Esophagus squamous epithelium (tissue), 5 donors: ENCODE measurements at places on chromosomes 13 and 19. TPM values are rescaled to one million over a fixed set of nuclear protein-coding genes. Genes with fewer than 3 reads are reported as not detected.

GRCh38 chr19:42198676-42199439 is 18.6 kb downstream of the DEDD2 start:
- H3K36me3 ChIP-seq: peaks cover 10% of the 10 kb centered on the region
- peak overlapping the region; percentile 84 for H3K27ac ChIP-seq
- H3K4me1 ChIP-seq: peaks cover 63% of the 10 kb centered on the region
- no peak overlapping the region for H3K4me3 ChIP-seq

- no peaks in the 10 kb centered on the region for H3K27me3 ChIP-seq
- H3K4me3 ChIP-seq: no peak overlapping the region
- no peaks in the 10 kb centered on the region for H3K4me1 ChIP-seq
- H3K27ac ChIP-seq: no peak overlapping the region
These were observed 749.4 kb upstream of the SLC10A2 start for GRCh38 chr13:103815619-103816018.

DNA sequence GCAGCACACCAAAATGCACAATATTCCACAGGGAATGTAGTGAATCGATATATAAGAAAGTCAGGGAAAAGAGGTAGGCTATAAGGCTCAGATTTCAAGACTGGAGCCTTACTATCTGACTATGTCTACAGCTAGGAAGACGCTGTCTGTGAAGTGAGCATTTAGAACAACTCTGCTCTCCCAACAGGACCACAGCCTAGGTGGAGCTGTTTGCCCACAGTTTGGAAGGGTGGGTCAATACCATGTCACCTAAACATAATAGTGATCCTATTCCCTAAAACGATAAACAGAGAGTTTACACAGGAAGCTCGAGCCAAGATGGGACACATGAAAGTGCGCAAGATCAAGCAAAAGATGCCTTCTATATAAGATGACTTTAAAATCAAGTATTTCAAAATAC is 2486.0 kb upstream of the PCDH20 start:
- no peaks in the 10 kb centered on the region for H3K27me3 ChIP-seq
- no peaks in the 10 kb centered on the region for H3K36me3 ChIP-seq
- no peak overlapping the region for H3K4me3 ChIP-seq
- DNase-seq: no peak
- H3K27ac ChIP-seq: no peak overlapping the region

- peaks cover 41% of the 10 kb centered on the region for H3K36me3 ChIP-seq
- DNase-seq: no peak
- H3K4me1 ChIP-seq: peaks cover 39% of the 10 kb centered on the region
- peak overlapping the region; percentile 88 for H3K27ac ChIP-seq
- no peaks in the 10 kb centered on the region for H3K27me3 ChIP-seq
- no peak overlapping the region for H3K4me3 ChIP-seq
These were observed 6.6 kb downstream of the SPHK2 start for GRCh38 chr19:48625891-48626327.

DNA sequence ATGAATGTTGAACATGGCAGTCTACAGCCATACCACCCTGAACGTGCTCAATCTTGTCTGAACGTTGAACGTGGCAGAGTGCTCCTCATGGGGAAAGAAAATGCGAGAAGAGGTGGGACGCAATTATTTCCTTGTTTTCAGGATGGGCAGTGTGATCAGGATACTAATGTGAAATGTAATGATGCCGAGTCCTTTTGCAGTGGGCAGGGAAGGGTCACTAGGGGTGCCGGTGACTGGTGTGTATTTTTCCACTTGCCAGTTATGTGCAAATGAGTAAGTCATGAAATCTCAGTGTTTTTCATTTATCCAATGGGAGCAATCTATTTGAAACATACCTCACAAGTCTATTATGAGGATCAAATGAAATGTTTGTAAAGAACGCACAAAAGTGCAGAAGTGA is 84.8 kb downstream of the LNX2 start:
- H3K27me3 ChIP-seq: no peaks in the 10 kb centered on the region
- no peaks in the 10 kb centered on the region for H3K36me3 ChIP-seq
- no peak overlapping the region for H3K4me3 ChIP-seq

DNA sequence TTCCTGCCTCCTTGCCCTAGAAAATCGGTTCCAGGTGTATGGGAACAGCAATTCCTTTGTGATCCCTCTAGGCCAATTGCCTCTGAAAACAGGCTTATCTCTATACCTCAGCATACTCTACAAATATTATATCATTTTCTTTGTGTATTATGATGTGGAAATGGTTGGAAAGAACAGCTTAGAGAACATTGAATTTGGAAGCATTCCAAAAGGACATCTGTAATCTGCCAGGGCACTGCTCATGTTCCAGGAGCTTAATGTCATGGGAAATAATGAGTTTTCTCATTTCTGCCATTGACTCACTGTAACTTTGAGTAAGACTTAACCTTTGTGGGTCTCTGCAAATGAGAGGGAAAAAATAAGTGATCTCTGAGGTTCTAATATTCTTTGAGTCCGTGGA is 147.3 kb downstream of the UFM1 start:
- H3K4me3 ChIP-seq: no peak overlapping the region
- no peak for DNase-seq
- H3K27ac ChIP-seq: no peak overlapping the region
- no peaks in the 10 kb centered on the region for H3K36me3 ChIP-seq

DNA sequence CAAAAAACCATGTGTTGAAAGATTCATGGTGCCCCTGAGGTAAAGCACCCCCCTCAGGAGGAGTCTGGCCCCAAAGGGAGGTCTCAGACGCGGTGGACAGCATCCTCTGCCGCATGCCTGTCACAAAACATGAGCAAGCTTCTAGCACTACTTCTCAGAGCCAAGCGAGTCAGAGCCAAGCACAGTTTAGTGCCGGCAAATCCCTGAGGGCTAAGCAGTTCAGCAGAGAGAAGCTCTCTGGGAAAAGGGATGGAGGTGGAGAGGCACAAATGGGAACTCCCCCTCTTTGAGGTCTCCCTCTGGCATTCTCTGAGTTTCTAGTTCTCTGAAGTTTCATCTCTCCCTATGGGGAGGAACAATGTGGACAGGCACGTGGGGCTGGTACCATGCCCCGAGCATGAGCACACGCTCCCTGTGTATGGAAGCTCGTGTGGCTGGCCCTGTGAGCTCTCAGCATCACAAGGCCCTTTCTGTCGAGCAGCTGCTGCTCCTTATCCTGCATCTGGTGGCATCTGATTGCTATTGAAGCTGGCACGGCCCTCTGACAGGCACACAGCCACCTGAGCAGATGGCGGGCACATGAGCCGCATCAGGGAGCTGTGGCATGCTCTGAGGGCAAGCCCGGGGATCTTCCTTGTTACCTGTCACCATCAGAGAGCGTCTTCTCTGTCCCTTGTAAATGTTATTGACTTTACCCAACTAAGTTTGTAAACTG is 325.1 kb downstream of the SLC7A1 start:
- H3K4me3 ChIP-seq: no peak overlapping the region
- H3K27me3 ChIP-seq: no peaks in the 10 kb centered on the region
- H3K4me1 ChIP-seq: no peaks in the 10 kb centered on the region

DNA sequence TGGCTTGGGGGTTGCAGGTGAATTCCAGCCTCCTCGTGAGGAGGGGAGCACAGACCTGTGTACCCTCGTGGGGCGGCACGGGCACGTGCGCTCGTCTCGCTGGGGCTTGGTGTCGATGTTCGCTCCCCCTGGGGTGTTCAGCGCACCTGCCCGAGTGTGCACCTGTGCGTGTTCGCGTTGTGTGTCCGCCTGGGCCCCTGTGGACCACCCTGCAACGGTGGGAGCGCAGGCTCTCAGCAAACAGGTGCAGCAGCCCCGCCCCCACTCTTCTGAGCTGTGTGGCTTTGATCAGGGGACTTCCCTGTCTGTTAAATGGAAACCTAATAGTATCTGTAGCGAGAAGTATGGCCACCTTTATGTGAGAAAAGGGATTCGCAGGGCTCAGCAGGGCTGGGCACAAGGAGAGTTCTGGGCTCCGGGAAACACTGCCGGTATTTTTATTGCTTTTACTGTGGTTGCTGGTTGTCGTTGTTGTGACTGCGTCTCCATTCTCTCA is 549 bp downstream of the SMIM17 start:
- no peaks in the 10 kb centered on the region for H3K4me1 ChIP-seq
- no peak for DNase-seq
- no peaks in the 10 kb centered on the region for H3K27me3 ChIP-seq
- H3K4me3 ChIP-seq: no peak overlapping the region

GRCh38 chr13:44195245-44195644 is 178.4 kb upstream of the SERP2 start:
- no peak overlapping the region for H3K4me3 ChIP-seq
- H3K27me3 ChIP-seq: no peaks in the 10 kb centered on the region
- DNase-seq: no peak
- no peak overlapping the region for H3K27ac ChIP-seq

GRCh38 chr13:40789275-40790153 is at the start of gene SLC25A15:
Gene SLC25A15 (plus strand): TSS chr13:40789611. CDS start chr13:40793227, 3,616 bp downstream.
- H3K4me3 ChIP-seq: peak within 1 kb of the TSS; percentile 81
- H3K4me1 ChIP-seq: peaks cover 4% of the 10 kb centered on the region
- peaks cover 16% of the 10 kb centered on the region for H3K36me3 ChIP-seq
- DNase-seq: peak; percentile 4

GRCh38 chr19:14015524-14016035 is 9.5 kb upstream of the RFX1 start:
- H3K36me3 ChIP-seq: no peaks in the 10 kb centered on the region
- no peaks in the 10 kb centered on the region for H3K27me3 ChIP-seq
- no peak for DNase-seq
- H3K4me1 ChIP-seq: peaks cover 13% of the 10 kb centered on the region

DNA sequence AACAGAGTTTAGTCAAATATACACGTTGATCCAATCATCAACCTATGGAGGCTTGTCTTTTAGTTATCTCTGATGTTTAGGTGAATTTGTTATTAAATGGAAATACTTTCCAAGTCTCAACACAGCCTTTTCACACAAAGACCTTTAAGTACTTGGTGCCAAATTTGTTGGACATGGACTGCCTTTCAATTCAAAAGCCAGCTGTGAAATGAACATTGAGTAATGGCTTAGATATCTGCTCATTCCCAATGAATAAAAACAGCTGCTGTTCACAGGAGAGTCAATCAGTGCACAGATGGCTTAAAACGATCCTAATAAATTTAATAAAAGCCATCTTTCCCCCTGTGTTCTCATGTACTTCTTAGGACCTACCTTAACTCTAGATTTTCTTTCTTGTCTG is 19.9 kb upstream of the DHRS12 start:
- no peaks in the 10 kb centered on the region for H3K27me3 ChIP-seq
- no peak for DNase-seq
- H3K4me1 ChIP-seq: peaks cover 6% of the 10 kb centered on the region

GRCh38 chr13:99842405-99842804 is 129.2 kb downstream of the ZIC5 start:
- H3K4me3 ChIP-seq: no peak overlapping the region
- H3K4me1 ChIP-seq: no peaks in the 10 kb centered on the region
- no peaks in the 10 kb centered on the region for H3K27me3 ChIP-seq
- no peak for DNase-seq
- no peaks in the 10 kb centered on the region for H3K36me3 ChIP-seq
- H3K27ac ChIP-seq: no peak overlapping the region

DNA sequence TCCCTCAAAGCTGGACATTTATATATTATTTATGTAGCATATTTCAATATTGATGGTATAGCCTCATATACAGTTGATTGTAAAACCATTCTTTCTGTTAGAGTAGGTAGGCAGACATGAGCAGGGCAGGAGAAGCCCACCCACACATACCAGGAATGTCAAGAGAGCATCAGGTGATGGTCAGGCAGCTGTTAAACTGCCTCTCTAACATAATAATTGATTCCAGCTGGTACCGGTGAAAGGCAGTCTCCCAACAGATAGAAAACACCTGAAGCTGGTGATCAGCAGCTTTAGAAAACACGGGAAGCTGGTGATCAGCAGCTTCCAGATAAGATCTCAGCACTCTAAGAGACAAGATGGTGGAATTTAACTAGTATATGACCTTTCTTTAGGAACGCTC is 132.9 kb downstream of the SLITRK6 start:
- no peaks in the 10 kb centered on the region for H3K27me3 ChIP-seq
- no peaks in the 10 kb centered on the region for H3K36me3 ChIP-seq
- peaks cover 16% of the 10 kb centered on the region for H3K4me1 ChIP-seq
- H3K27ac ChIP-seq: no peak overlapping the region
- H3K4me3 ChIP-seq: no peak overlapping the region
- no peak for DNase-seq

DNA sequence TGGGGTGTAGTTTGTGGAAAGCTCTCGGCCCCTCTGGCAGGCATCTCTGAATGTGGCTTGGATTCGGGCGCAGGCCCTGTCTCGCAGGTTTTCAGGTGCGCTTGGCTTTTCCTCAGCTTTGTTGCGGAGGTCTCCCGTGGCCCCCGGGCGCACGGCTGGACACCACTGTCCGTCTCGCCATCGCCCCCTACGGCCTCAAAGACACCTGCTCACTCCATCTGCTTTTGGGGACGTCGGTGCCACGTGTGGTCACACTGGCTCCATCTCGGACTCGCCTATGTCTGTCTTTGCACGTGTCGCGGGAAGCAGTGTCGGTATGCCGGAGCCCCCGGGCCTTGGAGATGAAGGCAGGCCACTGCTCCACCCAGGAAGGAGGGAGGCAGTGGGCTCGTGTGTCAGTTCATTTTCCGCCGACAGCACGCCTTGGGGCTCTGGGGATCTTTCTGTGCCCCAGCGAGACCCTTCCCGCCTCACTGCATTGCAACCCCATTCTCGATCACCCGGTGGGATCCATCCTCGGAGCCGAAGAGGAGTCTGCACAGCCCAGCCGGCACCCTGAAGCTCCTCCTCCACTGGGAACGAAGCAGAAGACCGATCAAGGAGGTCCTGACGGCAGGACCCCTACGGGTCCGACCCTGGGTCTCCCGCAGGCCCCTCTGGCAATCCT is 42.1 kb downstream of the ZNF146 start:
- peak overlapping the region; percentile 38 for H3K4me3 ChIP-seq
- H3K27me3 ChIP-seq: no peaks in the 10 kb centered on the region
- DNase-seq: no peak
- no peaks in the 10 kb centered on the region for H3K36me3 ChIP-seq
- H3K4me1 ChIP-seq: no peaks in the 10 kb centered on the region

GRCh38 chr19:6424195-6424938 is at the start of gene KHSRP:
Gene KHSRP (minus strand): TSS chr19:6424811. CDS start chr19:6424701, 110 bp downstream.
- H3K27me3 ChIP-seq: no peaks in the 10 kb centered on the region
- peaks cover 48% of the 10 kb centered on the region for H3K4me1 ChIP-seq
- DNase-seq: no peak

DNA sequence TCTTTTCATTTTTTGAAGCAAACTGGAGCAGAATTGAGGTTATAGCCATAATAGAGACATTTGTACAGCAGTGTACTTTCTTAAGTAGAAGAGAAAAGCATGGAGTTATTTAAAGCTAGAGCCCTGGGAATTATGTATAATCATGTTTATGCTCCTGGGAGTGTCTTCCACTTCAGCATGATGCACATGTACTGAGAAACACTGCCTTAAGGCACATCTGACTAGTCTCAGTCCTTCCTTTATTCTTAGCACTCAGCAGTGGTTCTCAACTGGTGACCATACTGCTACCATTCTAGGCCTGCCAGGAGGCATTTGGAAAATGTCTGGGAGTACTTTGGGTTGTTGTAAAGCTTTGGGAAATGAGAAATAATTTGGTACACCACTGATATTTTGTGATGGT is 45.8 kb downstream of the VWA8 start:
- H3K4me3 ChIP-seq: no peak overlapping the region
- H3K36me3 ChIP-seq: no peaks in the 10 kb centered on the region
- H3K27ac ChIP-seq: no peak overlapping the region
- peaks cover 6% of the 10 kb centered on the region for H3K4me1 ChIP-seq

Gene FDX2
- total RNA-seq: 14.6 TPM

Gene CCL25
- not detected for total RNA-seq

Gene CYP2S1
- 12.5 TPM for total RNA-seq

Gene SPINT2
- total RNA-seq: 663 TPM

Gene UBE2L5
- 0.19 TPM for total RNA-seq

Gene GJB6
- total RNA-seq: 383 TPM

Gene LYPD5
- total RNA-seq: 27.4 TPM

Gene SIGLEC8
- total RNA-seq: 0.68 TPM

Gene CATSPERD
- not detected for total RNA-seq

Gene FXYD3
- 282 TPM for total RNA-seq

Gene CD209
- 0.40 TPM for total RNA-seq

Gene RDH8
- not detected for total RNA-seq

Gene LAIR1
- total RNA-seq: 10.9 TPM

Gene BRME1
- total RNA-seq: 1.8 TPM
